ENCODE measurements at places on chromosomes 6 and 20. TPM values are rescaled to one million over a fixed set of nuclear protein-coding genes. Genes with fewer than 3 reads are reported as not detected.

PTCHD4 gene
- total RNA-seq: not detected

TMC2 gene
- total RNA-seq: not detected

JARID2 gene
- total RNA-seq: 37.9 TPM

ADGRB3 gene
- not detected for total RNA-seq

CST3 gene
- total RNA-seq: 0.22 TPM

YWHAB gene
- 198 TPM for total RNA-seq

RAD21L1 gene
- total RNA-seq: 1.2 TPM

GRCh38 chr6:40815731-40816130 is 223.3 kb downstream of the UNC5CL start:
- H3K27ac ChIP-seq: no peak overlapping the region
- no peaks in the 10 kb centered on the region for H3K4me1 ChIP-seq
- no peaks in the 10 kb centered on the region for H3K36me3 ChIP-seq
- H3K4me3 ChIP-seq: no peak overlapping the region
- no peak for DNase-seq
- H3K27me3 ChIP-seq: no peaks in the 10 kb centered on the region

DNA sequence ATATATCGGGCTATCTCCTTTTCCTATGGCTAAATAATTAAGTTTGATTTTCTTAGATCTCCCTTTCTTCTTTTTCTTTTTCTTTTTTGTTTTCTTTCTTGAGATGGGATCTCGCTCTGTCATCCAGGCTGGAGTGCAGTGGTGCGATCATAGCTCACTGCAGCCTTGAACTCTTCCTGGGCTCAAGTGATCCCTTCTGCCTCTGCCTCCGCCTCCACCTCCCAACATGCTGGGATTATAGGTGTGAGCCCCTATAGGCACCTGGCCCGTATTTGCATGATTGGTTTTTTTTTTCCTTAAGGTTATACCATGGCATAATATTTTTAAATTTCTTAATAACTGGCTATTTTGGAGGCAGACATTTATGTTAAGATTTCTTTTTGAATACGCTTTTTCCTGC is 106.3 kb downstream of the SCAF8 start:
- H3K4me1 ChIP-seq: peaks cover 10% of the 10 kb centered on the region
- no peak overlapping the region for H3K27ac ChIP-seq
- H3K4me3 ChIP-seq: no peak overlapping the region
- no peak for DNase-seq
- H3K27me3 ChIP-seq: no peaks in the 10 kb centered on the region

GRCh38 chr6:5679691-5680090 is 327.0 kb downstream of the NRN1 start:
- peaks cover 4% of the 10 kb centered on the region for H3K36me3 ChIP-seq
- peaks cover 25% of the 10 kb centered on the region for H3K4me1 ChIP-seq
- H3K4me3 ChIP-seq: no peak overlapping the region
- no peak for DNase-seq

DNA sequence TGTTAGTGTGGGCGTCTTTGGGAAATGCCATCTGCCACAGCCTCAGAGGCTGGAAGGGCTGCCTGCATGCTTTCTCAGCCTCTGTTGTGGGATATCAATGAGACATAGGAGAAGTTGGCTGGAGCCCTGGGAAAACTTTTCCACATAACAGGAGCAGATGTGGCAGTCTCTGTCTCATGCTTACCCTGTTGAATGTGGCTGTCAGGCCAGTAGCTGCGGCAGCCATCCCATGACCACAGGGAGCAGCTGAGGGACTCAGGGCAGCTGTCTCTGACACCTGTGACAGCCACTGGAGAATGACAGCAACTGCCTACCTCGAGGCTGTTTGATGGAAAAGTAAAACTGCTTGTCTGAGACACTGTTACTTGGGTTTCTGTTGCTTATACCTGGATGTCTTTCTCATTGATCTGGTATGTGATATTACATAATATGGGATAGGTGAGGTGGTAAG is 64.4 kb downstream of the TULP4 start:
- DNase-seq: no peak
- H3K4me1 ChIP-seq: no peaks in the 10 kb centered on the region
- no peaks in the 10 kb centered on the region for H3K36me3 ChIP-seq
- no peak overlapping the region for H3K4me3 ChIP-seq
- H3K27me3 ChIP-seq: no peaks in the 10 kb centered on the region

DNA sequence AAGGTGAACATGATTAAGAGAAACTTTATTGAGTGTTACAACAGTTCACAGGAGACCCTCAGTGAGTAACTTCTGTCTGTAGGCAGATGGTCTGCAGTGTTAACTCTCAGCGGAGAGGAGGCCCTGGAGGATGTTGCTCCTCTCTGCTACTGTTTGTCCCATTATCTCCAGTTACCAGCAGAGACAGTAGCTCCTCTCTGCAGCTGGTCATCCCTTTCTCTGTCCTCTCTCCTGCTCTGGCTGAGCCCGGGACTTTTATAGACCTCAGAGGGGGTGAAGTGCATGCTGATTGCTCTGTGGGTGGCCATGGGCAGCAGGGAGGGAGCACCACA is 5.7 kb downstream of the GTSF1L start:
- H3K4me1 ChIP-seq: peaks cover 62% of the 10 kb centered on the region
- DNase-seq: no peak
- H3K4me3 ChIP-seq: no peak overlapping the region
- no peak overlapping the region for H3K27ac ChIP-seq
- peaks cover 2% of the 10 kb centered on the region for H3K36me3 ChIP-seq

DNA sequence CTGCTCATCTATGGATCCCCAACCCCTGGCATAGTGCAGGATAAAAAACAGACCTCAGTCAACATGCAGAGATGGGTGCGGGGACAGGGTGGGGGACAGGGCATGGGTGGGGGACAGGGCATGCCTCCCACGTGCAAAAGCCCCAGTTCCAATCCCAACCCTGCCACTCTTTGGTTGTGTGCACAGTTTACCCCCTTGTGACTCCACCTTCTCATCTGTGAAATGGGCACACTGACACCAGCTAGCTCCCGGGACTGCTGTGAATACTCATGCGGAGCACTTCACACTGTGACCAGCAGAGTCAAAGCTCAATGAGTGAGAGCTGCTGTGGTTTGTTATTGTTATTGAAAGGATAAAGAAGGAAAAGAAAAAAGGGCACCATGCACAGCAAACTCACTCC is 69.3 kb downstream of the NFATC2 start:
- H3K4me1 ChIP-seq: peaks cover 83% of the 10 kb centered on the region
- H3K27me3 ChIP-seq: no peaks in the 10 kb centered on the region
- no peak overlapping the region for H3K27ac ChIP-seq
- peaks cover 55% of the 10 kb centered on the region for H3K36me3 ChIP-seq
- DNase-seq: no peak

- H3K4me1 ChIP-seq: no peaks in the 10 kb centered on the region
- no peak for DNase-seq
- no peaks in the 10 kb centered on the region for H3K27me3 ChIP-seq
- no peak overlapping the region for H3K4me3 ChIP-seq
- H3K36me3 ChIP-seq: no peaks in the 10 kb centered on the region
Observed at GRCh38 chr6:16355238-16355637, 116.9 kb downstream of the GMPR start.

All from activated T-cell treated with anti-CD3 and anti-CD28 coated beads, Interleukin-2, amount 50 U/mL, for 72 hours (primary cell).